HepG2 (cell line): ENCODE measurements at places on chromosomes 5 and 9.

DNA sequence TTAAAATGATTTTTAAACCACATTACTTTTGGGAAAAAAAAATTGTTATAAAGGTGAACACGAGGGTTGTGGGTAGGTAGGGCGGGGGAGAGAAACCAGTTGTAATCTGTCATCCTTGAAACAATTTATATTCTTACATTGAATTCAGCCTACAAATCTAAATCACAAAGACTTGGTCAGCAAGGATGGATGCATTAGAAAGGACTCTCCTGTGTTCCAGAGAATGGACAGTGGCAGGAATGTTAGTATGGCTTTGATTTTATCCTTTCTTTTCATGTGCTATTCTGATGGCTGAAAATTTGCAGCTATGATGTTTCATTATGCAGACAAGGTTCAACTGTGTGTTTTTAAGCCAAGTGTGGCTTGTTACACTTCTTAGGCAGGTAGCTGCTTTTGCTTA, 234.7 kb downstream of the SLF1 start:
- no peaks in the 10 kb centered on the region for H3K4me1 ChIP-seq
- no peak overlapping the region for H3K27ac ChIP-seq
- H3K36me3 ChIP-seq, result no peaks in the 10 kb centered on the region
- H3K27me3 ChIP-seq, result no peaks in the 10 kb centered on the region
- no peak overlapping the region for H3K4me3 ChIP-seq
- no peak for DNase-seq

- no peak overlapping the region for H3K4me3 ChIP-seq
- H3K27ac ChIP-seq, result no peak overlapping the region
Observed at GRCh38 chr9:135663857-135664256, 748 bp downstream of the LCN9 start.

GRCh38 chr5:59891962-59892643, 1.4 kb downstream of the PDE4D start:
- no peak for DNase-seq
- no peak overlapping the region for H3K27ac ChIP-seq
- no peaks in the 10 kb centered on the region for H3K36me3 ChIP-seq
- H3K4me1 ChIP-seq, result no peaks in the 10 kb centered on the region

GRCh38 chr5:149007174-149007573, 55.7 kb downstream of the SH3TC2 start:
- no peaks in the 10 kb centered on the region for H3K36me3 ChIP-seq
- H3K4me3 ChIP-seq, result no peak overlapping the region
- DNase-seq, result no peak
- H3K27me3 ChIP-seq, result no peaks in the 10 kb centered on the region

- no peak overlapping the region for H3K27ac ChIP-seq
- no peaks in the 10 kb centered on the region for H3K36me3 ChIP-seq
- peaks cover 37% of the 10 kb centered on the region for H3K4me1 ChIP-seq
- no peak for DNase-seq
- no peak overlapping the region for H3K4me3 ChIP-seq
Observed at GRCh38 chr9:26954050-26954508, 2.1 kb upstream of the IFT74 start.

- H3K36me3 ChIP-seq, result no peaks in the 10 kb centered on the region
- no peak overlapping the region for H3K4me3 ChIP-seq
- H3K27ac ChIP-seq, result no peak overlapping the region
- no peak for DNase-seq
- H3K4me1 ChIP-seq, result no peaks in the 10 kb centered on the region
Observed at GRCh38 chr5:57566914-57567313, 84.3 kb upstream of the ACTBL2 start.

DNA sequence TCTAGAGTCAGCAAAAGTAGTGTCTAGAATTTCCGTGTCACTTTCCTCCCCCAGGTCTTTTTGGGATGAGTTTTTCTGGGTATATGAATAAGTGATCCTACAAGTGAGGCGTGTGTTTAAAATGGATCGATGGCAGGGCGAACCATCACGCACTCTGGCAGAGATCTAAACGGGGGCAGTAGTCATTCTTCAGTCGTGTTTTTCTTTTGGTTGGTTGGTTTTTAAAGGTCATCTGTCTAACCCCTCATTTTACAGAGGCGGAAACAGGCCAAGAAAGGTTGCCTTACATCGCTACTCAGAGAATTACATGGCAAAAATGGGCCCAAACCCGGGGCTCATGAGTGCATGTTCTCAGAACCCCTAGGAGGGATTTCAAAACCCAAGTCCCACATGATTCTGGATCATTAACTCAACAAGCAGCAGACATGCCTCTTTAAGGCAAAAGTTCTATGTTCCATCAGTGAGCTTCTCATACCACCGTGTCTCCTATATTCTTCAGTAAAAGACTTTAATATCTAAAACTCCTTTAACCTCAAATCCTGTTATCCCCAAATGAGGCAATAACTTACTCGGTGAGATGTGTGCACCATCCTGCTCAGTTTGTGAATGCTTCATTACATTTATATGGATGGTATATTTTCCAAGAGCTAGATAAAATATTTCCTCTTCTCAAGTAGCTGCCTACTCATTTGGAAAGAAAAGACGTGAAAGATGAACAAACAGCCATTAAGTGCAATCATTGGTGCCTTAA, 145.8 kb downstream of the AOPEP start:
- H3K36me3 ChIP-seq, result no peaks in the 10 kb centered on the region
- H3K4me3 ChIP-seq, result no peak overlapping the region
- DNase-seq, result no peak
- no peak overlapping the region for H3K27ac ChIP-seq
- no peaks in the 10 kb centered on the region for H3K27me3 ChIP-seq
- H3K4me1 ChIP-seq, result peaks cover 23% of the 10 kb centered on the region

DNA sequence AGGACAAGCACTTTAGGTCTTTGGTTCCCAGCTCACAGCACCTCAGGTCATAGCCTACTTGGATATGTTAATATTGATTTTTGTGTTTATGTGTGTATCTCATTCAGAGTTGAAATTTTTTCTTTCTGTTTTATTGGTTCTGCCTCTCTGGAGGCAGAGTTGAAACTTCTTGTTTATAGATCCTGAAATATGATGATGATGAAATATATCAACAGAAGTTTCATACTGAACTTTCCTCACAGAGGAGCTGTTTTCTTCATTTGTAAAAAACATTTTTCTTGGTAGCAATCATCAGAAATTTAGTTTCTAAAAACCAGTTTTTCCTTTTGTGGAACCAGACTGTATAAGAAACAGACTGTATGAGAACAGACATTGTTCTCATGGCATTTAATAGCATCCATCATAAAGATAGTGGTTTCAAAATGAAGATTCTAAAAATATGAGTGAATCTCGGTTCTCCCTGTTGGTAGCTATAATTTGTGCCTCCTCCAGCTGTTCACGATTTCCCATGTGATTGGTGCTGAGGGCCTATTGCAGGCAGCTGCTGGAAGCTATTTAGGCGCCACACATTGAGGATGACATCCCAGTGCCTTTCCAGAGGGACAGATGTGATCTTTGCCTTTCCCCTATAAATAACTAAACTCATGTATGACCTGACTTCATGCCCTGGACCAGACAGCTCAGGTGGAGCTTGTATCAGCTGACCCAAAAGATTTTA, 39.5 kb upstream of the CFAP157 start:
- H3K36me3 ChIP-seq, result no peaks in the 10 kb centered on the region
- no peak overlapping the region for H3K4me3 ChIP-seq
- peaks cover 24% of the 10 kb centered on the region for H3K4me1 ChIP-seq
- DNase-seq, result no peak
- no peaks in the 10 kb centered on the region for H3K27me3 ChIP-seq

- H3K27me3 ChIP-seq, result no peaks in the 10 kb centered on the region
- H3K27ac ChIP-seq, result no peak overlapping the region
- no peak overlapping the region for H3K4me3 ChIP-seq
- H3K36me3 ChIP-seq, result no peaks in the 10 kb centered on the region
Observed at GRCh38 chr5:14995229-14995628, 123.7 kb upstream of the ANKH start.

DNA sequence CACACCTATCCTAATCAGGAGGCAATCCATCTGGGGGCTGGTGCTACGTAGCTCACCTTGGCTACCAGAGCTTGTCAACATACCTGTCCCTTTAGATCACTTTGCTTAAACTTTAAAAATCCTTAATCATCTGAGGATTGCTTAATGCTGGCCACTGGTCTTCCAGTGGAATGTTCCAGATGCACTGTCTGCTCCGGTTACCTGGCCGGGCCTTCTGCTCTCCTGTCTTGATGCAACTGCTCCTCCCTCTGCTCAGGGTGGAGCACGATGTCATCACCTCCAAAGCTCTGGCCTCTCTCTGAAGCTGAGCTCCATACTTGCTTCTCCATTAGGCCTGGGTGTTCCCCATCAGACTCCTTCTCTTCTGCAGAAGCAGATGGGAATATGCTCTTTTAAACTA, 106.5 kb upstream of the OTULINL start:
- no peak overlapping the region for H3K27ac ChIP-seq
- H3K4me3 ChIP-seq, result no peak overlapping the region
- H3K36me3 ChIP-seq, result peaks cover 58% of the 10 kb centered on the region
- no peaks in the 10 kb centered on the region for H3K27me3 ChIP-seq
- no peak for DNase-seq
- H3K4me1 ChIP-seq, result no peaks in the 10 kb centered on the region
